ENCODE measurements at places on chromosomes 12 and 14.

- no peak for DNase-seq
Observed at GRCh38 chr12:51471111-51471864, 46.7 kb downstream of the SLC4A8 start.

- no peak for DNase-seq
Observed at GRCh38 chr12:123271001-123271668, 521 bp downstream of the CDK2AP1 start.

DNA sequence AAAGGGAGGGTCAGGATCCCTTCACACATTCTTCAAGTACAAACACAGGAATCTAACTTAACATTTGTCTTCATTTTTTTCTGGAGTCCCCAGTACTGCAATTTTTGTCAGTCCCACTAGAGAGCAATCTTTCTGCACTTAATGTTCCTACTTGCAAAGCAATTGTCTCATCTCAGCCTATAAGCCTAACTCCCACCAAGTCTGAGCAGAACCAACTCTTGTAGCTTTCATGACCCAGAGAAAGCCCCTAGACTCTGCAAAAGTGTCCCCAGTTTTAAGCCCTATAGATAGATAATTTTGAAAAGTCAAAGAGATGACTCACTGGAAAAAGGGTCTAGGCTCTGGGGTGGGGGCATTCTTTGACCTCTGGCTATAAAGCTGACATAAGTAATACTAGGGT, 1.8 kb upstream of the ZBTB39 start:
- no peak for DNase-seq

DNA sequence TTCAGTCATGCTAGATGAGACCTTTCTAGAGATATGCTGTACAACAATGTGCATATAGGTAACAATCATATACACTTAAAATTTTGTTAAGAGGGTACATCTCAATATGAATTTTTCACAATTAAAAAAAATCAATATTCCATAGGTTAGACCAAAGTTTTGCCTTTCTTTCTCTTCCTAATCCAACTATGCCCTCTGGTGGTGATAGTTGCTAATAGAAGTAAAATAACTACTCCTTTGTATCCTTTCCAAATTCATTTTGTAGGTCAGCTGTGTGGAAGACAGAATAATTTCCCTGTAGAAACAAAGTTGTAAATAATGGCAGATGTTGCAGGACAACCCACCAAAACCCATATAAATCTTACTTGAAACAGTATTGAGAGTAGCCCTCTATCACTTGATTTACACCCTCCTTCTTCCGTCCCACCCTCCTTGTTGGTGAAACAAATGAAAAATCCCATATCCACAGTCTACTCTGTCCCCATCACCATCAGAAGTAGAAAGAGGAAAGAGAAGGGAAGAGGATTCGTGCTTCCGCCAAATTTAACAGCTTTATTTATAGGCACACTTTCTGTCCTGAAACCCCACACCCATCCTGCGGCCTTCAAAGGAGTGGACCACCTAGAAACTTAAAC, 34.2 kb upstream of the KICS2 start:
- DNase-seq, result peak; percentile 34

GRCh38 chr14:30283822-30284446, 275.0 kb upstream of the G2E3 start:
- DNase-seq, result peak; percentile 47

DNA sequence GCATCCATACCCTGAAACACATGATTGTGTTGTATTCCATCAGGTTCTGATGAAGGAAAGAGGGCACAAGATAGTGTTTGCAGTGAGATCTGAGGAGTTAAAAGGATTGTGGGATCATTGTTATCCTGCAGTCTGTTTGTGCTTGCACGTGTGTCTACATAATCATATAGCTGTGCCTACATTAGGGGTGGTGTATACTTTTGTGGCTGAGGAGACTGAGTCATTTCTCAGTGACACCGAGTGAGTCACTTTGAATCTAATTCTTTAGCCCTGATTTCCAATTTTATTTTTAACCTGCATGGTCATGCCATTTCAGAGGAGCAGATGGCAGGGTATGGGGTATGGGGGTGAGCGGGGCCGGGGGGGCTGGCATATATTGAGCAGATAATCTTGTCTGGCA, 133.2 kb downstream of the ANO4 start:
- DNase-seq, result peak; percentile 85

DNA sequence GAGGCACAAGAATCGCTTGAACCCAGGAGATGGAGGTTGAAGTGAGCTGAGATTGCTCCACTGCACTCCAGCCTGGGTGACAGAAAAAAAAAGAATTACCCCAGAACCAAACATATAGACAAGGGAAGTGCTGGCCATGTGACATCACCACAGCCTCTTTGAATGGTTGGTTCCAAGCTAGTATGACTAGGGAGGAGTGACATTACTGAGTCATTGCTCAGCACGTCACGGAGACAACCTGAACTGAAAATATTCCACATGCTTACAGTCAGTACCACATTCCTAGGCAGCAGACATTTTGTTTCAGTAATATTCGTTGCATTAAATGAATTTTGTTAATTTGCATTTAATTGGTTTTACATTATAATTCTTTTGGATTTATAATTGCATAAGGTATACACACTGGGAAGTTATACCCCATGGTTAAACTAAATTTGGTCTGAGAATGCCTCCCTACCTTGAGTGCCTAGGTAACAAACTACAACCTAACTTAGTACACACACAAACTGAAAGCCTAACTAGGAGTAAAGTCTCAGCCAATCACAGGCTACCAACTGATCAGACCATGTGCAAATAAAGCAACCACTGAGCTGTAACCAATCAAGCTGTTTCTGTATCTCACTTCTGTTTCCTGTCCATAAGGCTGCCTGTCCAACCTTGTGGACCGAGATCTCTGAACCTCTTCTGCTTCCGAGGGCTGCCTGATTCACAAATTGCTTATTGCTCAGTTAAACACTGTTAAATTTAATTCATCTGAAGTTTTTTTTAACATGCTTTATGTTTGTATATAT, 164.4 kb downstream of the CAND1 start:
- no peak for DNase-seq

GRCh38 chr12:57629897-57630471, 3.0 kb downstream of the B4GALNT1 start:
- DNase-seq, result no peak

- peak; percentile 80 for DNase-seq
Observed at GRCh38 chr14:95260537-95261361, 59.0 kb downstream of the CLMN start.

- no peak for DNase-seq
Observed at GRCh38 chr14:63875311-63875710, 22.5 kb downstream of the SYNE2 start.

- DNase-seq, result no peak
Observed at GRCh38 chr12:85448548-85449139, 168.6 kb downstream of the ALX1 start.
